ENCODE measurements at places on chromosomes 6 and 20.

DNA sequence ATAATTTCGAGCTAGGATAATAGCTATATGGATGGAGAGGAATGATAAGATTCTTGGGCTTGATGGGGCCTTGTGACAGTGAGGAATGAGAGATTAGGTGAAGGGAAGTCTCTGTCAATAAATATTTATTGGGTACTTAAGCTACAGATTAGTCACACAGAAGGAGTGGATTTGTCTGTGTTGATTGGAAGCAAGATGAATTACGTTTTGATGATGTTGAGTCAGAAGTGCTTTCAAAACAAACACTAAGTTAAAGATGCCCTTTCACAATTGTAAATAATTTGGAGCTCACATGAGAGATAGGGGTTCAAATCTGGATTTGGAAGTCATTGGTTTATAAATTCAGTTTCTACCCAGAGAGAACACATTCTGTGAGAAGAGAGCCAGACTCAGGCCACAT lies 834.2 kb downstream of the KIF16B start:
- no peak for DNase-seq

GRCh38 chr6:72022830-72023229 lies 136.5 kb downstream of the RIMS1 start:
- DNase-seq = no peak

- peak; percentile 11 for DNase-seq
Observed at GRCh38 chr6:16206595-16207037, 31.8 kb upstream of the GMPR start.

- DNase-seq = no peak
Observed at GRCh38 chr20:21356386-21356785, 40.9 kb downstream of the NKX2-4 start.

- no peak for DNase-seq
Observed at GRCh38 chr6:7933794-7934193, 23.2 kb upstream of the TXNDC5 start.

GRCh38 chr6:84688141-84688873 lies 76.1 kb downstream of the TBX18 start:
- no peak for DNase-seq

DNA sequence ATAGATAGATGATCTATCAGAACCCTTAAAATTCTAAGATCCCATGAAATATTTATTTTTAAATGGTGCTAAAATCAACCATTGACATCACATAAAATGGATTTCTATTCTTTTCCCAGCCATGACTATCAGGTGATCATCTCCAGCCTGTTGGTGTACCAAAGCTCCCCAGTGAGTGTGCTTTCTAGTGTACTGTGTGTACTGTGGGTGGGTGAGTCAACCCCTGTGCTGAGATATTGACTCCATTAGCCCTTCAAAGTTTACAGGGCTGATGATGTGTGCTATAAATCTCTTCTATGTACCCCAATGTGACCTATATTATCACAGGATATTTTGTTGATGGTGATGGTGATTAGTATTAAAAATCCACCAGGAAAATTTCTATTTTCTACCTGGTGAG lies 344.6 kb downstream of the MMUT start:
- DNase-seq = no peak

DNA sequence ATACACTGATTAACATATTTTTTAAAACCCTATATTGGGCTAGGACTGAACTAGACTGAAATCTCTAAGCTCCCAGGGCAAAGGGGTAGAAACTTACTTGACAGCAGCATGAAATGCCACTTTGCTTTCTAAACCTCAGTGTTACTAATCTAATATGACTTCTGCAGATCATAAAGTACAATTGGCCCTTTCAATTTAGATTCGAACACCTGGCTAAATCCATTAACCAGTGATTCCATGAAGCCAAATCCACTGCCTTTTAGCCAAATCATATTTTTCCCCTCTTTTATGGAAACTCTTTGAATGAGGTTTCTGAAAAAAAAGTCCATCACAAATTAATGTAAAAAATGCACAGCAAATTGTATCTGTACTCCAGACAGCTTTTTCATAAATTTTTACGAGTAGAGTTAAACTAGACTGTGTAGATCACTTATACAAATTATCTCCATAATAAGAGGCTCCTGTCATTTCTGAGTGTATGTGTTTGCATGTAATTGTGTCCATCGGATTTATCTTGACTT lies 25.7 kb downstream of the EPHA7 start:
- no peak for DNase-seq

DNA sequence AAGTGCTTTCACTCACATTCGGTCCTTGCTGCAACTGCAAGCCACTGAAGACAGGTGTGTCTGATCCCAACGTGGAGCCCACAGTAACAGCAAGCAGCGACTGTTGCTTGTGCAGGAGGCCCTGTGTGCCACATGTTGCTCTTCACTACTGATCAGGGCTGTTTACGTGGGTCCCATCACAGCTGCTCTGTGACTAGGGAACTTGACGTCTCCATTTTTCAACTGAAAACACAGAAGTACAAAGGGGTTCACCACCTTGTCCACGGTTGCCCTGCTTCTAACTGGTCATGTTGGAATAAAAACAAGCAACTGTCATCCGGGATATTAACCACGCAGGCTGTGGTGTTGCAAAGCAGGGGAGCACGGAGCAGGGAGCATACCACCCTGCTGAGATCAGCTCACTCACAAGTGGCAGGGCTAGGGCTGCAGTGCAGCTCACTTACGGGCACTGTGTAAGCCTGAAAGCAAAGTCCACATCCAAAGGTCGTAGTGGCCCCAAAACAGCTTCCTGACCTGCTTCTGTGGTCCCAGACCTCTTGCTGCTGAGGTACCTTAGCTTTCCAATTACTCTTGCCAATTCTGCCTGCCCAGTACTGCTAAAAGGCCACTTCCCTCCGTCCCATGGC lies 105.8 kb upstream of the DUSP22 start:
- no peak for DNase-seq

GRCh38 chr6:8114956-8115355 lies 12.6 kb upstream of the EEF1E1 start:
- no peak for DNase-seq

- DNase-seq = no peak
Observed at GRCh38 chr20:23363257-23363649, 1.3 kb downstream of the GZF1 start.
